ENCODE measurements at places on chromosomes 3 and 15. TPM values are rescaled to one million over a fixed set of nuclear protein-coding genes. Genes with fewer than 3 reads are reported as not detected.
A peak's percentile ranks its signal among the peaks of the same experiment; 100 is the strongest.

DNA sequence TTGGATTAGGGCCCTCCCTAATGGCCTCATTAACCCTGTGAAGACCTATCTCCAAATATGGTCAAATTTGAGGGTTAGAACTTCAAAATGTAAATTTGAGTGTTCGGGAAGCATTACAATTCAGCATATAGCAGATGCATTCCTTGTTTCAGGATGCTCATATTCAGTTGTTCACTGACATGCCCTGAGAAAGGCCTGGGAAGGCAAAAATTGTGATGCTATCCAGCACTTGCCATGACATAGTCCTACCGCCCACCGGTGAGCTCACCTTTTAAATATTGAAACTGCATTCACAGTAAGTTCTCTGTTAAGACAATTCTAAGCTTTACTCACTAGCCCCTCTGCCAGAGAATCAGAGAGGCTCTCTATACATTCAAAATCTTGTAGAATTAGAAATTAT lies 300.3 kb upstream of the CCDC54 start:
- DNase-seq, result no peak

DNA sequence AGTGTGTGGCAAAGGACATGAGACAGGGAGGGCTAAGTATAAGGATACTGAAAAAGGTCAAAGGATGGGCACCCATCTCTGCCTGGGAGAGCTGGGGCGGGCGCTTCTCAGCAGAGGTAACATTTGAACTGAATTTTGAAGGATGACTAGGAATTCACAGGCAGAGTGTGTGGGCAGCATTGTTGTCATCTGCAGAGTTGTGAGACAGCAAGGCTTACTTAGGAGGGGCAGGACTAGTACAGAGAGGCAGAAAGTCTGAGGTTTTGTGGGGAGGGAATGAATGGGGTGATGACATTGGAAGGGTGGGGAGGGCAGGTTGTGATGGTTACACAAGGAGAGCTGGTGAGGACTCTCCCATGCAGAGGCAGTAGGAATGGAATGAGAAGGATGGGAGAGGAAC lies 84.1 kb upstream of the PRR23C start:
- DNase-seq, result no peak

DNA sequence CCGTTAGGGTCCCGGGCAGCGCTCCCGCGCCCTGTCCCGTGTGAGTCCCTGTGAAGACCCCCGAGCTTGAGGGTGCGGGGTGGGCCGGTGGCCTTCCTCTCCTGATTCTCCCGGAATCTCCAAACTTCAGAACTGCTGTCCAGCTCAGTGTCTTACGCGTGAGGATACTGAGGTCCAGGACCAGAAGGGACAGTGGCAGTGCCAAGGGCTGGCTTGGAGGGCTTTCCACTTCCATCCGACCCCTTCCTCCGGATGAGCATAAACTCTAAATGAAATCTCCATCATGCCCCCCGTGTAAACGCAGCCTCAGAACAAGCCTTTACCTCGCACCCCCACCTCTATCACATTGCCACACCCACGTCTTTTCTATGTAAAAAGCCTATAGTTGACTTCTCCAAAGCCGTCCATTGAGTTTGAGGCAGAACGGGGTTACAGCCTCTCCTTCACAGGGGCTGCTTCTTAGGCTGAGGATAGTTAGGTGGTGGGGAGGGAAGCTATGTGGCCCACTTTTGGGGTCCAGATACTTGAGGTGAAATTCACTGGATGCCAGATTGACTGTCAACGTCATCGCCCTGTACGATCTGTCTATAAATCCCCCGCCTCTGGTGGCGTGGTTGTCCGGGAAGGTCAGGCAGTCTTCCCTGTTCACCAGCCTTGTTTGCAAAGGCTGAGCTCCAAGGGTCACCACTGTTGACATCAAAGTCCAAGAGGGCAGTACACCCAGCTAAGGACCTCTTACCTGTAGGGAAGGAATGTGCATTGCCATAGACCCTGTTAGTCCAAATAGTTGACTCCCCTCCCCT lies 1.1 kb downstream of the EDEM1 start:
- peak; percentile 65 for DNase-seq

DNA sequence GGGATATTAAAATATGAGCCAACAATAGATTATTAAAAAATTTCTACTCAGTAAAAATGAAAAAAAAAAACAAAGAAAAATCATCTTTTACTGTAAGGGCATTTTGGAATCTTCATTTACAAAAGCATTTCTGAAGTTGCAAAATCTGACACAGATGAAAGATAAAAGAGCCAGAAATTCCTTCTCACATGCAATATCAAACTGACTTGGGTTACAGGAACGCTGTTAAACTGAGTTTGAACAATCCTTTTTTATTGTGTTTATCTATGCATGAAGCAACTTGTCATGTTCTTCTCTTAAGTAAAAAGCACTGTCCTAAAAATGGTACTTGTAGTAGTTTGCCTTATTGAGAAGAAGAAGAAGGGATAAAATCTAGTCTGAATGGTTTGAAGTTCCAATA lies 468.5 kb upstream of the KCNMB2 start:
- no peak for DNase-seq

Gene B3GALNT1
- total RNA-seq, result 4.6 TPM

Data from stomach (tissue), 19 donors.